ENCODE measurements at places on chromosomes 6 and 20.

DNA sequence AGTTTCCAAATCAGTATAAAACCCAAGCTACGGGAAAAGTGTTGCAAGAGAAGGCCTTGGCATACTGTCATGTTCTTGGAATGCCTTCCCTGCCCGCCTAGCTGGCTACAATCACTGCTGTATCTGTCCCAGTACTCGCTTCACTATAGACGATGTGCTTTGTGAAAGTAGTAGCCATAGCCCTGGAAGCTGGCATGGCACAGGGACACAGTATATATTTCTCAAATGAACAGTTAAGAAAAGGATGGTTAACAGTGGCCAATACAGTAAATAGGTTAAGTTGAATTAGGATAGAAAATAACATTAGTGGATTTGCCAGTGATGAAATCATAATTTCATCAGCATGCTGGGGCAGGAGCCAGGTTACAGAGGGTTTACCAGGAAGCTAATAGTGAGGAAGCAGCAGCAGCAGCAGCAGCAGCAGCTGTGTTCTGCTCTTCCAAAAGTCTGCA lies 499.3 kb downstream of the CDKAL1 start:
- DNase-seq = peak; percentile 92

DNA sequence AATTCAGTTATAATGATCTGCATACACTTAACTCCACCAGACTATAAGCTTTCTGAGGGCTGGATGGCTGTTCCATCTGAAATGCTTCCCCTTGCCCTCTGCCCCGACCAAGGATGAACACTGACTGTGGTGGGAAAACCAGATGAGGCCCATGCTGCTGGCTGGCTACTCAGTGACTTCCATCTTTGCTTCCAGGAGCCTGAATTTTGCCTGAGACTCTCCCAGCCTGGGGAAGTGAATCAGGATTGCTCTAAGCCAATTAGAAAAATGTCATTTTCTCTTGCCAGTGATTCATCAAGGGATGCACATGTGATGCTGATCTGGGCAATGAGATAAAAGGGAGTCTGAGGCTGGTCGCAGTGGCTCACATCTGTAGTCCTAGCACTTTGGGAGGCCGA lies 1.7 kb upstream of the TOMM34 start:
- DNase-seq = peak; percentile 24

- no peak for DNase-seq
Measured at GRCh38 chr6:131060311-131060710, 2.7 kb downstream of the EPB41L2 start.

- no peak for DNase-seq
Measured at GRCh38 chr20:1654996-1655395, 2.6 kb downstream of the SIRPG start.

DNA sequence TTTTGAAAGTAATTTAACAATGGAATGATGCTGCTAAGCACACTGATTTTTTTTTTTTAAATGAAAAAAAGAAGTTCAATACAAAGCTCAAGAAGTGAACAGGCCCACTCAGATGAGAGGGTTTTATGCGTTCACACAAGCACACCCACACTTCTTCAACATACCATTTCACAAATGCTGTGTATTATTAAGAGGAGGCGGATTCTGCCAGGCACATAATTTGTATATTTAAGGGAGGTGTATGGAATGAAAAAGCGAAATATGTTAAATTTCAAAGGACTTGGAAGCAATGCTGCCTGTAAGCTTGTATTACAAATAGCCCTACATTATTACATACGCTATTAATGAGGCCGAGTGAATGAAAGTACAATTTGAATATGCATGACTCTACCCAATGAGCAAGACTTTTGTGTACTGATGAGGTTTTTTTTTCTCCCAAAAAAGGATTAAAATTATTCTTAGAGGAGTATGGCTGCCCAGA lies 123.9 kb downstream of the INSM1 start:
- DNase-seq = no peak

Data from fibroblast of pulmonary artery (primary cell).